Stimulated activated CD4-positive, alpha-beta T cell treated with anti-CD3 and anti-CD28 coated beads, Interleukin-1b, Interleukin-23, amount 100 ng/mL, for 1 hour (primary cell): ENCODE measurements at places on chromosomes 2 and 18.

- DNase-seq = no peak
These were observed 4.5 kb upstream of the SMAD4 start for GRCh38 chr18:51025512-51025911.

DNA sequence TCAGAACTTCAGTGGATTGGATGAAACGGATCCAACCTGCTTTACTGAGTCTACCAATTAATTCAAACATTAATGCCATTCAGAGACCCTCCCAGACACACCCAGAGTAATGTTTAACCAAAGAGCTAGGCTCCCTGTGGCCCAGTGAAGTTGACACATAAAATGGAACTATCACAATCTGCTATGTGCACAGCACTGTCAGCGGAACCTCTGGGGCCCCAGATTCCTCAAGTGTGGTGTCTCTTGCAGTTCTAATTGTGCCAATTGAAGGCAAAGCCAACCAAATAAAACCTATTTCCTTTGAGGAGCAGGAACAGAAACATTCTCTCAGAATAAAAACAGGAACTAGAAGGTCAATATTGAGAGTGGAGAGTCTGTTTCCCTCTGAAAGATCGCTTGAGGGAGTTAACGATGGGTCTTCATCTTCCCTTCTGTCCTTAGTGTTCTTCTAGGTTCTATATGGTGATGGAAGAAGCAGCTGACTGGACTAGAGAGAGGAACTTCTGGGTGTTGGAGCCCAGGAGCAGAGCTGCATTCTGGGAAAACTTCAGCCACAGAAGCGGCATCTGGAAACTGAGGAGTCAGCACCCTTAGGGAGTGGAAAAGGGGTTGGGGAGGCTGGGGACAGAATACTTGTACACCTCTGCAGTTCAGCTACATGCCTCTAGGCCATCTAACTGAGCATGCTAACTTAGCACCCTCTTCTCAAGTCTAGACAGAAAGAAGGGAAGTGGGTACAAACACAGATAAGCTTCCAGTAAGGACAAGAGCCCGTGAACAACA lies 174.4 kb upstream of the FBXO11 start:
- DNase-seq = no peak

- no peak for DNase-seq
These were observed 907 bp upstream of the GYPC start for GRCh38 chr2:126655051-126655450.

- no peak for DNase-seq
These were observed 8.7 kb downstream of the RAB12 start for GRCh38 chr18:8617907-8618306.

DNA sequence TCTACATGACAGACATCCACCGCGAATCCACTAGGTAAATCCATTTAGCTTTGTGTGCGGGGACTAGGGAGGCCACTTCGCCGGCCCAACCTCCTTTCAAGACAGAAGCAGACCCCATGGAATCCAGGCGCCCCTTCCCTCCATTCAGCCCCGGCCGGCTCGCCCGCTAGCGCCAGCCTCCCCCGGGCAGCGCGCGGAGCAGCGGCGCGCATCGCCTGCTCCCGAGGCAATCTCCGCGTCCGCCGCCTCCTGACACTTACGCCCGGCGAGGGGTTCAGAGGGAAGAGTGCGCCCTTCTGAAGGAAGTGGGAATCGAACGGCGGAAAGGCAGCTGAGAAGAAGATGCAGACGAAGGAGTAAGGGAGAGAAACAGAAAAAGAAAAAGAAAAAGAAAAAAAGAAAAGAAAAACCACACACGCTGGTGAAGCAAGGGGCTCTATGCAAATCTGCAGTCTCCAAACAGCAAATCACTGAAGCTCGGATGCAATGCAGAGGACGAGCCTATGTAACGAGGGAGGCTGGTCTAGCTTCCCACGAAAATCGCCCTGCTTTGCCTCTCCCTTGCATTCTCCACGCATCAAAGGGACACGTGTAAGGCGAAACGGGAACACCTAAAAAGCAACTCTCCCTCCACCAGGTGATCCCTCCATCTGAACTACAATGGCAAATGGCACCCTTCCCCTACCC lies 684.4 kb downstream of the NRXN1 start:
- no peak for DNase-seq

DNA sequence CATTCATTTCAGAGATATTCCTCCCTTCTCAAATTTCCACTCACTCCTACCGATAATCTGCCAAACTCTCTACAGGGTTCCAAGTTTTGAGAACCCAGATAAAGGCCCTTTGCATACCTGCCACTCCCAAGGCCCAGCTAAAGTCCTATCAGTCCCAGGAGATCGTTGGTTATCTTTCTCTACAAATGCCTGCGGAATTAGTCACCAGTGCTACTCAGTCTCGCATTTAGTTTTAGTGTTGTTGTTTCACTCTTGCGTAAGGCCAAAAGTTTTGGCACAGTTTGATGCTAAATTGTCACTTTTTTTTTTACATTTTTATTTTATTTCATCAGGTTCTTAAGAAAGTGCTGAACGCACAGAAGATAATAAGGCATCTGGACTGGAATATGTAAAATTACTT lies 29.2 kb upstream of the SETBP1 start:
- no peak for DNase-seq

DNA sequence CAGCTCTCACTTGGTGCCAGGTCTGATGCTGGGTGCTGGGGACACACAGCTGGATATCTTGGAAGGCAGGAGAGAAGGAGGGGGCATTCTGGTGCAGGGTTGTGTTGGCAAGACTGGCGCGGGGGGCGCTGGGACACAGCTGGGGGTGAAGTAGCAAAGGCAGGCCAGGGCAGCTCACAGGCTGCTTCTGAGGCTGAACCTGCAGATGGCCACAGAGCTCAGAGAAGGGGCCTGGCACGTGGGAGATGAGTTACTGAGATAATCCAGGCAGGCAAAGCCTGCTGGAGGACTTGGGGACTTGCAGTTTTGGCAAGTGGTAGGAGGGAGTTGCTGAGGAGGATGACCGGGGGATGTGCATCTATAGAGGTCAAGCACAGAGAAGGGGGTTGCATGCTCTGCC lies 16.2 kb upstream of the DGKD start:
- no peak for DNase-seq

- DNase-seq = no peak
These were observed 135.4 kb downstream of the LAMA3 start for GRCh38 chr18:23824669-23825068.

- DNase-seq = no peak
These were observed 14.0 kb upstream of the NTSR2 start for GRCh38 chr2:11683966-11684365.

GRCh38 chr2:190121971-190122370 lies 59.4 kb upstream of the MSTN start:
- no peak for DNase-seq

DNA sequence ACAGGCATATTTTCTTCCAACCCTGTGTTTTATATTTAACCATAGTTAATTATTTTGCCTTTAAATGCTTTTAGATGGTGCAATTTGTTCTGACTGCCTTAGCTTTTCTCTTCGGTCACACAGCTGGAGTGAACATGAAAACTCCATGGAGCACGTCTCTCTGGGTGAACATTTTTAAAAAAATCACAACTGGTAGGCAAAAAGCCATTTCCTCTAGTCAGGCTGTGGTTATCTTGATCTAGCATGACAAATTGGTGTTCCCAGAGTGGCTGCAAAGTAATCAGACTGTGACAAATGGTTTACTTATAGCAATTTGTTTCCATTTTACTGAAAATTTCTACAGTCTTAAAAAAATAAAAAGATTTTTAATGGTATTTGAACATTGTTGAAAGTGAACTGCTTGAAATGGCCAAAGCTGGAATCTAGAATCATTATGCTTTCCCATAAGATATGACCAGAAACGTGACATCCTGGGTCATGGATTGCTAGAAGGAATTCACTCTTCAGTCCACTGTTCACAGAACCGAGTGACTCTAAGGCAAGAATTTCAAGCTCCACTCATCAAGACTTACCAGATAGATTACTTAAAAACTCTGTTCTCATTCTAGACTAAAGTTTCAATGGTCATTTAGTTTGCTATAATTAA lies 703.6 kb downstream of the CPS1 start:
- no peak for DNase-seq

GRCh38 chr2:187544371-187545080 lies 9.7 kb downstream of the TFPI start:
- DNase-seq = no peak

DNA sequence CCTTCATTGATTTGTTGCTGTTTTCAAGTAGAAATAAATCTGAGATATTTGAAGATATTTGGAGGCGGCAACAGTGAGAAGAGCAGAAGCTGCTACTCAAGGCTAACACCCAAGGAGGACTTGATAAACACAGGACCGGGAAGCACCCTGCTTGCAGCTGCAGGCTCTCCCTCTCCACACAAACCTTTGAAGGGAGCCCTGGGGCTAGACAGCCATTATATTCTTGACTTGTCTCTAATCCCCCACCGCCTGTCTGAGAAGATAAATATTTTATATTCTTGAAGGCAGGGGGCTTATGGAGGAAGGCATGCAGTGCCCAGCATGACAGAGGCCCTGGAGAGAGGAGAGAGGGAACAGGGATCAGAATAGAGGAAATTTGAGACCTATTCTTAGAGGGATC lies 50.9 kb upstream of the SMAD2 start:
- DNase-seq = no peak

- no peak for DNase-seq
These were observed 365.0 kb upstream of the CDH2 start for GRCh38 chr18:28541934-28542333.

DNA sequence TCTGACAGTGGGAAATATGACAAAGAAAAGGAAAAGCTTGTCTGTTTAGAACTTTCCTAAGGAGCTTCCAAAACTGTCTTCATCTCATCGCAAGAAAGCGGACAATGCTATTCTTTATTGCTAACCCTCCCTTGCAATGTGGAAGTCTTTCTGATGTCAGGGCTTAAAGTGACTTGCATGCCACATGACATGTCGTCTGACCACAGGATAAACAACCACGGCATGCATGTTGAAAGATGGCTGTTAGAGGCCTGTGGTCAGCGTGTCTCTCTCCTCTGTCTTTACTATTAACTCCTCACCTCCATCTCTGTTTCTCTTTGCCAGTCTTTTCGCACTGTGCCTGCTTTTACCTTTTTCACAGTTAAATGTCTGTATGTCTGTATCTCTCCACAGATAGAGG lies 389.8 kb downstream of the LNPK start:
- DNase-seq = no peak

GRCh38 chr18:10053861-10054260 lies 140.0 kb downstream of the VAPA start:
- DNase-seq = no peak

- DNase-seq = no peak
These were observed 90.5 kb downstream of the GALNT1 start for GRCh38 chr18:35671966-35672603.

DNA sequence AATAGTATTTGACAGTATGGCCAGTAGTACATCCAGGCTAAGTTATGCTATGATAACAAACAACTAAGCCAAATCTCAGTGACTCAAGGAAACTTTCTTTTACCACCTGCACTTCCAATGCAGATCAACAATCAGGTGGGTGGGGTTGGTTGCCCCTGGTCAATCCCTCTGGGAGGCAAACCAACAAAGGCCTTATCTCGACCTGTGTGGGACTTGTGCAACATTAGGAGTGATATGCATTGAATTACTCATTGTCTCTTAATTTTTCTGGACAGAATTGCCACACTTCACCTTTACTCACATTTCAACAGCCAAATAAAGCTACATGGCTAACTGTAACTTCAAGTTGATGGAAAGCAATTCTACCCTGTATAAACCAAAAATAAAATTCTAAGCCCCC lies 1049.3 kb upstream of the CDH2 start:
- no peak for DNase-seq

DNA sequence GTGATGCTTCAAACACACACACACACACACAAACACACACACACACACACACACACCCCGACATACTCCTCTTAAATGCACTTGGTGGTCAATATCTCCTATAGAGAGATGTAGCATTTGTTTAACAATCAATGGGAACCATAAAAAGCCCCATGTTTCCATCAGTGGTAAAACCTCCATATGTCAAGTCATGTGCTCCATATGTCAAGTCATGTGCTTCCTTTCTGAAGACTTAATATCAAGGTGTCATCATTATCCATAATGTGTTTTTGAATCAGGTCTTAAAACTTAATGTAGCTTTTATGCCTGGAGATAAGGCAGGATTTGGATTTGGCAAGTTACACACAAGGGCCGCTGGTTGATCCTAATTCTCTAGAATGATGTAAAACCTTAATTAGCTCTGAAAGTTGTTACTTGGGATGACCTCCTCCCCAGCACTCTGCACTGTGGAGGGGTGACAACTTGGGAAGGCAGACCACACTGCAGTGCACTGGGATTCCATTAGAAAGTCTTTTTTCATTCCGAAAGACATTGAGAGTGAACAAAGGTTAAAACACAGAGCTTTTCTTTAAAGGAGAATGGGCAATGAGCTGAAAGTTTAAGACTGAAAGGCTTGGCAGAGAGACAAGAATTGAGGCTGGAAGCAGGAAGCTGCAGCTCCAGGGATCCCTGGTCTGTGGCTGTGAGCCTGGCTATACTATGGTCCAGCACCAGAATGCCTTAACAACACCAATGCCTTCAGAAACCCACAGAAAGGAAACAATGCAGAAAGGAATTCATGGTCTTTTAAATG lies 26.4 kb downstream of the ALK start:
- no peak for DNase-seq

- DNase-seq = no peak
These were observed 487.2 kb downstream of the BCL11A start for GRCh38 chr2:60066096-60066839.

DNA sequence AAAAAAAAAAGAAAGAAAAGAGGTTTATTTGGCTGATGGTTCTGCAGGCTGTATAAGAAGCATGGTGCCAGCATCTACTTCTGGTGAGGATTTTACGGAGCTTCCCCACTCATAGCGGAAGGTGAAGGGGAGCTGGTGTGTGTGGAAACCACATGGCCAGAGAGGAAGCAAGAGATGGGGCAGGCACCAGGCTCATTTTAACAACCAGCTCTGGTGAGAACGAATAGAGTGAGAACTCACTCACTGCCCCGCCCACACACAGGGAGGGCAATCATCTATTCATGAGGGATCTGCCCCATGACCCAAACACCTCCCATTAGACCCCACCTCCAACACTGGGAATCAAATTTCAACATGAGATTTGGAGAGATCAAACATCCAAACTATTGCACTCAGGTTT lies 68.5 kb downstream of the MOGAT1 start:
- no peak for DNase-seq

GRCh38 chr2:144508172-144508851 lies 11.6 kb downstream of the ZEB2 start:
- DNase-seq = no peak

- no peak for DNase-seq
These were observed 91.4 kb downstream of the RPRM start for GRCh38 chr2:153387203-153387602.

DNA sequence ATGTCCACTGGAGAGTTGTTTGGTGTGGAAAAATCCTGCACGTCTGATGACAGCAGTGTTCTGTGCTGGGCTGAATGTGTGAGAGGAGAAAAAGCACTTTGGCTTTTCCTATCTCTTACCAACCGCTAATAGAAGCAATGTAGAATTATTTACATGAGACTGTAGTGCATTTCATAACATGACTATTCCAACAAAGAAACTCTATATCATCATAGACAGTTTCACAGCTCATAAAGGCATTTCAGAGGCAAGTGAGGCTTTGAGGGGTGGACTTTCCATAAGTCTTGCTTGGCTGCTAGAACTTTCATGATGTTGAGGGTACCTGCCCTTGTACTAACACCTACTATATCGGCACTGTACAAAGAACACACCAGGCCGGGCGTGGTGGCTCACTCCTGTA lies 345.1 kb upstream of the RAB12 start:
- no peak for DNase-seq
